ENCODE measurements at places on chromosomes 3 and 15.

GRCh38 chr3:53694666-53695323 is 151.4 kb downstream of the CHDH start:
- no peak for DNase-seq

GRCh38 chr3:112512320-112512719 is 13.0 kb upstream of the BTLA start:
- no peak for DNase-seq

- no peak for DNase-seq
These were observed 4.9 kb downstream of the TMED3 start for GRCh38 chr15:79315623-79316328.

DNA sequence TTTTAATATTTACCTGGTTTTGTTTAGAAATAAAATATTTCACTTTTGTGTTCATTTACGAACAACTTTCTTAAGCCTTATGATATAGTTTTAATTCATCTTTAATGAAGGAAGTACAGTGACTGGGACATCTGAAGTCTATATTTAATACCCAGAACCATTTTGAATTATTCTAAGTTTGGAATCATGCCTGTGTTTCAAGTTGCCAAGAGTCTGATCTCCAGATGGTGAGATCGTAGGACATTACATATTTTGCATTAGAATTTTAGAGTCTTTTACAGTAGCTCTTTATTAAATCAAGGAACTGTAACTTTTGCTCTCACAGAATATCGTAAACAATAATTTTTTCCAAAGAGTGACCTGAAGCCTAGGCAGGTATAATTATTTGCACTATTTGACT is 420.7 kb downstream of the SI start:
- DNase-seq = no peak

DNA sequence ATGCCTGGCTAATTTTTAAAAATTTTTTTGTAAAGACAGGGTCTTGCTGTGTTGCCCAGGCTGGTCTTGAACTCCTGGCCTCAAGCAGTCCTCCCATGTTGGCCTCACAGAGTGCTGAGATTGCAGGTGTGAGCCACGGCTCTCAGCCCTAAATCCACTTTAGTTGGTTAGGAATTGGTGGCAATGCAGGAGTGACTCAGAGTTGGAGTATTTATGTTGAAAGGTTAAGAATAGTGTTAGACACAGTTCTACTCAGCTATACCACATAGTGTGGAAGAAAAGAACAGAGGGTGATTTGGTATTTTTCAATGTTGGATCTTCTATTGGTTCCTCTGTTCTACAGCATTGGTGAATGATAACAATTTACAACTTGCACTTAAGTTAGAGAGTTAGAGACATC is 7.6 kb downstream of the ZNF639 start:
- DNase-seq = no peak

- DNase-seq = no peak
These were observed 16.9 kb upstream of the LACTB start for GRCh38 chr15:63104727-63105126.

- no peak for DNase-seq
These were observed 42.9 kb downstream of the LINGO1 start for GRCh38 chr15:77589839-77590238.

GRCh38 chr3:187783098-187783497 is 37.8 kb upstream of the BCL6 start:
- DNase-seq = no peak

DNA sequence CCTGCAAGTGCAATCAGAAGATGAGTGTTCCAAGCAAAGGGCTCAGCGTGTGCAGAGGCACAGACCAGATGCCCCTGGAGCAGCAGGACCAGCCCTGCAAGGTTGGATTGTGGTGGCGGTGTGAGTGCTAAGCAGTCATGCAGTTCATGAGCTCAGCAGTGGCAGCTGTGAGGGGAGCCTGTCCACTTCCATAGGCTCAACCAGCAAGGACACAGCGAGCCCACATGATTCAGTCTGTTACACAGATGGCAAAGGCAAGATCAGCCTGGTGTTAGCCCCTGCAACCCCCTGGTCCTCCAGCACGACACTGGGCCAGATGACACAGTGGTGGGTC is 95.9 kb upstream of the PRR23E start:
- DNase-seq = no peak

GRCh38 chr3:39934696-39935095 is 125.3 kb downstream of the MYRIP start:
- no peak for DNase-seq

DNA sequence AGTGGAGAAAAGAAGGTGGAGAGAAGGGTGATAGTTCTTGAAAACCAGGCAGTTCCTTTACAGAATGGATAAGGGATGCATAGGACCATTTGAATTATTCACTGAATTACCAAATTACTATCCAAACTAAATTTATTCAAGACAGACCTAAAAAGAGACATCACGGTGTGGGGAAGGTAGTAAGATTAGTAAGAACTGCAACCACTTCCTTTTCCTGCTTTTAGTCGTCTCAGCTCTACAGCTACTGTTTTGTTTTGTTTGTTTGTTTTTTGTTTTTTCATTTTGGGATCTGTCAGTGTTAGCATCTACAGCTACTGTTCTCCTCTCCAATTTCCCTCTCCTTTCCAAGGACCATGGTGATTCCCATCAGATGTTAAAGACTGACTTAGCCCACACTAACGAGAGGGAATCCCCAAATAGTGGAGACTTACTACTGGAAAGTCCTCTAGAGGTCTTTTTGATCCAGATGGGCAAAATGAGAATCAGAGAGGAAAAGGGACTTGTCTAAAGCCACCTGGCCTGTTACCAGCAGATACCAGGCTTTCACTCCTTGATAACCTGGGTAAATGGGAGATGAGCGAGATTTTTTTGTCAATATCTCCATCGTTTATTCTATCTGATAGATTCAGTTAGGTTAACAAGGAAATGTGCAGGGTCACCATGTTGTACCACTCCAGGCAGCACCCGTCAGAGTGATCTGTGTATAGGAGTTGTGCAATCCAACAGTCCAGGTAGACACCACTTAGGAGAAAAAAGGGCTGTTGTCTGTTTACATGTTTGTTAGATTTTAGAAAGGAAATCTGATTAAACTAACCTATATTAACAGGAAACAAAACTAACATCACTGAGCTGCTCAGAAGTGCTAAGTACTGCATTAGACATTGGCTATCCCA is 6.0 kb downstream of the HCLS1 start:
- DNase-seq = no peak

DNA sequence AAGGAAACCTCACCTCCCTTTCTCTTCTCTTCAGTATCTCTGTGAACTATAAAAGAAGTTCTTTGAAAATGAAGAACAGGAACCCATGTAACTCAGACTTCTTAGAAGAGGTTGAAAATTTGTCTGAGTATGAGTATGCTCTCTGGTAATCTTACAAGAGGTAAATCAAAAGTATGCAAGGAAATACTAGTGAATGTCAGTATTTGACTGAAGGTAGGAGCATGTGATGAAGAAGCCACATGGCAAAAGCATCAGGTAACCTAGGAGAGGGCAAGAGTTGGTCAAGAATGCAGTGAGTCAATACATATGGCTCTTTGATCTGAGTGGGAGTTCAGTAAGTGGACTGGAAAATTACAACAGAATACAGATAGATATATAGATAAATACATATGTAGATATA is 133.0 kb upstream of the NECTIN3 start:
- DNase-seq = no peak

GRCh38 chr3:187361835-187362234 is 6.3 kb upstream of the RTP4 start:
- DNase-seq = peak; percentile 41

DNA sequence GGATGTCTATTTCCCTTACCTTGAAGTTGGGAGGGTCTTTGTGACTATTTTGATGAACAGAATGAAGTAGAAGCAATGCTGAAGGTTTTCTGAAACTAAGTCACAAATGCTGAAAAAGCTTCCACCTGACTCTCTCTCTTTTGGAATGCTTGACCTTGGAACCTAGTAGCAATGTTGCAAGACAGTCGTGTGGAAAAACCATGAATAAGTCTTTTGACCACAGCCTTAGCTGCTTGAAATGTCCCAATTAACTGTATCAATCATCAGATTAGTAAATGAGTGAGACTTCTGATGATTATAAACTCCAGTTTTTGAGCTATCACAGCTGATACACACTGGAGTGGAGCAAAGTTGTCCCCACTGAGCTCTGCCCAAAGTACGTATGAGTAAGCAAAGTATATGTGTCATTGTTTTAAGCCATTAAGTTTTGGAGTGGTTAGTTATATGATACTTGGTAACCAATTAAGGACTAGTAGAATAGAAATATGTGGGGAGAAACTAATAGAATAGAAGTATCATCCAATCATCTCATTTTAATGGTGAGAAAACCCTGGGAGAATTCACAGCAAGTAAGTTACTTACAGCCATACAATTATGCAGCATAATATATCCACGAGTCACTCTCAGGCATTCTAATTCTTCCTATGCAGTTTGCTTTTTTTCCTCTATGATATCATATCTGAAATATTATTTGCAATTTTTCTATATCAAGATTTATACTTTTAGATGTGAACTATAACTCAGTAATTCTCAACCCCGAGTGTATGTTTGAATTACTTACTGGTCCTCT is 1010.6 kb downstream of the ROBO2 start:
- no peak for DNase-seq

DNA sequence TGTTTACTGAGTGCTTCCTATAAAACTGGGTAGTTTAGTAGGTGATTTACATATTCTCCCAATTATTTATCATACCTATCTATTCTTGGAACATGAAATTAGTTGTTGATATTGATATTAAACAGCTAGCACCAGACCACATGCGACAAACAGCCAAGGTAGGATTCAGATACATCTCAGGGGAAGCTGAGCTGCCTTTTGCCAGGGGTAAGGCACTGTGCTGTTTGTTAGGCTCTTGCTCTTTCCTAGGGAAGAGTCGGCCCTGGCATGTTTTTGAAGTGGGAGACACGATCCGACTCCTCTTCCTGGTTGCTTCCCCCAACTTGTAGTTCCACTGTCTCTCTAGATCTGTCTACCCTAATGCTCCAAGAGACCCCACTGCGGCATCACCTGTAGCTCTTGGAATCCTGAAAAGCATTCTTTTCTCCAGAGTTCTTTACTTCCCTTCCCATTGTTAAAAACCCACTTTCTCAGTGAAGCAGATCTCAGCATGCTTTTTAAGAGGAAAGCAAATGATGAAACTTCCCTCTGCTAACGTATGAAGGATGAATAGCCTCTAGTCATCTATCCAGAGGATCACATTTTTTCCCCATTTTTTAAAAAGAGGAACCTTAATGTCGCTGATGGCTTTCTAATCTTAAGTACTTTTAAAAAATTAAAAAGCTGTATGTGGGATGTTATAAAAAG is 138.4 kb downstream of the GHSR start:
- DNase-seq = no peak

GRCh38 chr15:35329521-35329961 is 216.4 kb downstream of the DPH6 start:
- no peak for DNase-seq

DNA sequence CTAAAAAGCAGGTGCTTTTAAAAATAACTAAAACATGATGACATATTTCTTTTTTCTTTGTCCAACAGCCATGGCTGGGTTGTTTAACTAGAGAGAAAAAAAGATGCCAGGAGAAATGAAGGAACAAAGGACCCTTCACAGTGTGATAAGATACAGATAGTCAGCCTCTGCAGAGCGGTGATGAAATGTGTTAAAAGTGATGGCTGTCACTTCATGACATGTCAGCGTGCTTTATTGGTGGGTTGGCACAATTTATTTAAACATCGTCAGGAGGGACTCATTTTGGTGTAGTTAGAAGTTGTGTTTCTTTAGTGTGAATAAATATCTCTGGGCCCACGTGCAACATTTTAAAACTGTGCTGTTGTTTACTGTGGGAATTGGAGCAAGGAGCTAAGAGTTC is 887.4 kb upstream of the CFAP20DC start:
- no peak for DNase-seq

DNA sequence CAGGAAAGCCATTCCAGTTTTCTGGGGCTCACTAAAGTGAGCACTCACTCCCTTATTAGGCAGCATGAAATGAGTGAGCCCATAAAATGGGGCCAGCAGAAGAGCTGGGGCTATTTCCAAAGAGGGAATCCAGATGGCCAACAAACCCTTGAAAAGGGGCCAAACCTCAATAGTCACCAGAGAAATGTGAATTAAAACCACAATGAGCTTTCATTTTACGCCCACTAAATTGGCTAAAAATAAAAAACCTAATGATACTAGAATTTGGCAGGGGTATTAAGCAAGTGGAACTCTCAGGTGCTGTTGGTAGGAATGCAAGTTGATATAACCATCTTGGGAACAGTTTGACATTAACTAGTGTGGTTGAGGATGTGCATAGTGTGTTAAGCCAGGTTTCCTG is 42.1 kb upstream of the RAF1 start:
- no peak for DNase-seq

GRCh38 chr15:90181776-90182175 is 19.4 kb upstream of the SEMA4B start:
- DNase-seq = no peak

DNA sequence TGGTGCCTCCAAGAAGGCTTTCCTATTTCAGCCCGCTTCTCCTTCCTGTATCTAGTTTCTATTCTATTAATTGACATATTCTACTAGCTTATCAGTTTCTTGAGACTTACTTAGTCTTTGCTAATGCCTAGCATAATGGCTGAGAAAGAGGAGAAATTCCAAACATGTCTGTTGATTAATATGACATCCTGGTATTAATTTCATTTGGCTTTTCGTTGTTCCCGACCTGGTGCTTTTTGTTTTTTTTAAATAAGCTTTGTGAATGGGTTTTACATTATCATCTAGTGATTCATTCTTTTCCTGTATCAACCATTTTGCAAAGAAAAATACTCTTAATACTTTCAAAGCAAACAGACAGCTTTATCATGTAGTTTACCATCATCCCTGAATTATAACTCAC is 13.1 kb downstream of the WDR53 start:
- DNase-seq = no peak

GRCh38 chr15:22806664-22807063 is 20.2 kb downstream of the NIPA1 start:
- no peak for DNase-seq

DNA sequence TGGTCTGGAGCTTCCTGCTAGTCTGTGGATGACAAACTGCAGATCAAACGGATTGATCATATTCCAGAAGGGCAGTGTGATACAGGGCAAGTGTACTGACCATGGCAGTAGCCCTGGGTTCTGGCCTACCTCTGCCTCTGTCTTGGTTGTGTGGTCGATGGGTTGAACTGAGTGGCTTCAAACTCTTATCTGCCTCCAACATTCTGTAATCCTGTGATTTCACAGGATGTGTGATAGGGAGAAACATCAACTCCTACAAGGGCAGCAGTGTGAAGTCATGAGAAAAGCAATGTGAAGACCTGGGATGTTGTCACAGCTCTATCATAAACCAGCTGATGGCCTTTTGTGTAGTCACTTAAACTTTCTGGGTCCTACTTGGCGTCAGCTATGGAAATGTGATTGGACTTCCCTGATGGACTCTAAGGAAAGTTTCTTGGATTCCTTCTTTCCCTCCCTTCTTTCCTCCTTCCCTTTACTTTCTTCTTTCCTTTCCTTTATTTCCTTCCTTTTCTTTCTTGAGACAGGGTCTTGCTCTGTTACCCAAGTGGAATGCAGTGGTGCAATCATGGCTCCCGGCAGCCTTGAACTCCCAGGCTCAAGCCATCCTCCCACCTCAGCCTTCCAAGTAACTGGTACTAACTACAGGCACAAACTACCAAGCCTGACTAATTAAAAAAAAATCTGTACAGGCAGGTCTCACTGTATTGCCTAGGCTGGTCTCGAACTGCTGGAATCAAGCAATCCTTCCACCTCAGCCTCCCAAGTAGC is 114.8 kb downstream of the BBX start:
- DNase-seq = no peak
